Stimulated activated CD4-positive, alpha-beta T cell treated with anti-CD3 and anti-CD28 coated beads, Interleukin-2, amount 100 ng/mL, for 24 hours (primary cell): ENCODE measurements at places on chromosomes 6 and 20.

- DNase-seq: no peak
These were observed 177.3 kb downstream of the PRL start for GRCh38 chr6:22119500-22119899.

GRCh38 chr6:84526631-84527030, 237.8 kb downstream of the TBX18 start:
- DNase-seq: no peak

DNA sequence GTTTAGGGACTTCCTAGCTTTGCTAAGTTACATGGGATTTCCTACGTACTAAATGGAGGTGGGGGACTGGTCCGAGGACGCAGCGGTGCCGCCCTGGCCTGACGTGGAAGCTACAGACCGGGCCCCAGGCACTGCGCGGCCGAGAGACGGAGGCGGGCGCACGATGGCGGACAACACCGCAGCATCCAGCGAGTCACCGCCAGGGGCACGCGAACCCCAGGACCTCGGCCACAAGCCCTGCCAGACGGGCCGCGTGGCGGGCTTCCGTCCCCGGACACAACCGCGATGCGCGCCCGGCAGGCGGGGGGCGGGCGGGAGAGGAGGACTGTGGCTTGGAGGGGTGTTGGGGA, 1516.9 kb upstream of the DEFB115 start:
- DNase-seq: no peak

GRCh38 chr6:13486679-13487121, 700 bp downstream of the GFOD1 start:
- peak; percentile 75 for DNase-seq

DNA sequence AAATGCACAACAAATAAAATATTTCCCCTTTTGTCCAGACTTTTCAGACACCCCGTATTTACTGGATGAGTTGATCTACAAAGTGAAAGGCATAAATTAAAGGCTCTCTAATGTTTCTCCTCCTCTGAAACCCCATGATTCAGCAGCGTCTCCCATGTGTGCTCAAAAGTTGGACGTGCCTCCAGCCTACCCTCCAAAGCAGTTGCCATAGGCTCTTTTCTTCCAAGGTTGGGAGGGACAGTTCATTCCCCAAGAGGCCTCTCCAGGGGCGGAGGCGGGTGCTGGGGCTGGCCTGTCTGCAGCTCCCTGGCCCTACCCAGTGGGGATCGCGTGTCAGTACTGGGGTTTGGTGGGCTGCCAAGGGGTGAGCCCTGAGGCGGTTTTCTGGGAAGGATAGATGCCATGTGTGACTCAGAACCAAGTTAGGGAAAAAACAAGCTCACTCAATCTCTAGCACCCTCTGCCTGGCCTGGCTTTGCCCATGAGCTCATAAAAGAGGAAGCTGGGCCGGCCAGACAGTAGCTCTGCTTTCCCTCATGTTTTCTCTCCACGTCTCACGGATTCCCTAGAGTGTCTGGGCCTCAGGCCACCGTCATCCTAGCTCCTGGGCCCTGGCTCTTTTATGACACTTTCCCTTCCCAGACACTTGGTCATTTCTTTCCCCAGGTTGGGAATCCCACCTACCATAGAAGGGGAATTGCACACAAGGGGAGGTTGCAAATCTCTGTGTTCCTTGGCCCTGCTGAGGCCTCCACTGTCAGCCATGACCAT, 8.0 kb upstream of the IER3 start:
- no peak for DNase-seq

GRCh38 chr6:134105940-134106339, 53.5 kb upstream of the SLC2A12 start:
- DNase-seq: no peak

DNA sequence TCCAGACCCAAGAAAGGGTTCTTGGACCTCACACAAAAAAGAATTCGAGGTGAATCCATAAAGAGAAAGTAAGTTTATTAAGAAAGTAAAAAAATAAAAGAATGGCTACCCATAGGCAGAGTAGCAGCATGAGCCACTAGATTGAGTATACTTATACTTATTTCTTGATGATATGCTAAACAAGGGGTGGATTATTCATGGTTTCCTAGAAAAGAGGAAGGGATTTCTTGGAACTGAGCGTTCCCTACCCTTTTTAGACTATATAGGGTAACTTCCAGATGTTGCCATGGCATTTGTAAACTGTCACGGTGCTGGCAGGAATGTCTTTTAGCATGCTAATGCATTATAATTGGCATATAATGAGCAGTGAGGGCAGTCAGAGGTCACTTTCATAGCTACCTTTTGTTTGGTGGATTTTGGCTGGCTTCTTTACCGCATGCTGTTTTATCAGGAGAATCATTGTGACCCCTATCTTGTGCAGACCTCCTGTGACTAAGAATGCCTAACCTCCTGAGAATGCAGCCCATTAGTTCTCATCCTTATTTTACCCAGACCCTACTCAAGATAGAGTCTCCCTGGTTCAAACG, 44.3 kb downstream of the TENT5A start:
- DNase-seq: no peak

- no peak for DNase-seq
These were observed 144.7 kb downstream of the MYB start for GRCh38 chr6:135325624-135326424.

GRCh38 chr6:150866147-150866990, 867 bp downstream of the MTHFD1L start:
- peak; percentile 89 for DNase-seq

GRCh38 chr6:36590237-36590636, 3.9 kb upstream of the SRSF3 start:
- DNase-seq: no peak

- no peak for DNase-seq
These were observed 133.3 kb downstream of the WDR27 start for GRCh38 chr6:169568314-169569087.
